ENCODE measurements at places on chromosomes 4 and X.
A peak's percentile ranks its signal among the peaks of the same experiment; 100 is the strongest.

- no peak for DNase-seq
Observed at GRCh38 chrX:129092242-129092641, 431.0 kb downstream of the SMARCA1 start.

- no peak for DNase-seq
Observed at GRCh38 chr4:7429069-7429416, 5.7 kb downstream of the PSAPL1 start.

DNA sequence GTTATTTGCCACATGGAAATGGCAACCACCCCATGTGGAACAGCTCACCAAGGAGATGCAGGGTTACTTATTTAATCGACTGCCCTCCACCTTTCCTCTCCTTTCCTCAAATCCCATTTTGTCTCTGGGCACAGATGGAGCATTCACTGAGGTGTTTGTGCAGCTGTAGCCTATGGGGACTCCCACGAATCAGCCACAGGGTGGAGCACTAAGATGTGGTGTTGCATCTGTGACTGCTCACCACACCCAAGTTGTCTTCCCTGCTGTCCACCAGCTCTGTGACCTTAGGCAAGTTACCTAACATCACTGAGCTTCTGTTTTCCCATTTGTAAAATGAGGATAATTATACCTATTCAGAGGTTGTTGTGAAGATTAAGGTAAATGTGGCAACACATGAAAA, 252.4 kb upstream of the CPEB2 start:
- no peak for DNase-seq

GRCh38 chr4:42371305-42372252, 25.7 kb upstream of the SHISA3 start:
- DNase-seq = no peak

- DNase-seq = no peak
Observed at GRCh38 chrX:84064164-84064563, 123.8 kb downstream of the RPS6KA6 start.

- peak; percentile 15 for DNase-seq
Observed at GRCh38 chr4:169410839-169411770, 140.3 kb upstream of the SH3RF1 start.

- no peak for DNase-seq
Observed at GRCh38 chr4:28317221-28317620, 1456.6 kb downstream of the STIM2 start.

- DNase-seq = no peak
Observed at GRCh38 chrX:66045894-66046293, 6.0 kb upstream of the VSIG4 start.

- no peak for DNase-seq
Observed at GRCh38 chr4:112771-113170, 11.5 kb upstream of the ZNF718 start.

GRCh38 chr4:163755013-163755412, 260.5 kb downstream of the TMA16 start:
- no peak for DNase-seq

DNA sequence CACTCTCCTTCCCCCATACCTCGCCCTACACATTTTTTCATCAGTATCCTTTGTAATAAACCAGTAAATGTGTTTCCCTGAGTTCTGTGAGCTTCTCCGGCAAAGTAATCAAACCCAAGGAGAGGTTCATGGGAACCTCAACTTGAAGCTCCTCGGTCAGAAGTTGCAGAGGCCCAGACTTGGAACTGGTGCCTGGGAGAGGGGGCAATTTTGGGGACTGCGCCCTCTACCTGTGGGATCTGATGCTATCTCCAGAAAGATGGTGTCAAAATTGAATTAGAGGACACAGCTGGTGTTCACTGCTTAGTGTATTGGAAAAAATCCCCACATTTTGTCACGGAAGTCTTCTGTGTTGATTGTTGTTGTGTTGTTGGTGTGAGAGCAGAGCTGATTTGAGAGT, 70.6 kb downstream of the ATP11C start:
- DNase-seq = no peak

- no peak for DNase-seq
Observed at GRCh38 chr4:25402521-25402920, 25.5 kb downstream of the ANAPC4 start.

- no peak for DNase-seq
Observed at GRCh38 chrX:38087594-38087993, 81.2 kb downstream of the SYTL5 start.

GRCh38 chr4:10963958-10964703, 279.6 kb upstream of the CLNK start:
- no peak for DNase-seq

- no peak for DNase-seq
Observed at GRCh38 chr4:8922481-8922880, 50.8 kb upstream of the HMX1 start.

GRCh38 chrX:132956421-132957210, 1.8 kb downstream of the HS6ST2 start:
- DNase-seq = no peak

DNA sequence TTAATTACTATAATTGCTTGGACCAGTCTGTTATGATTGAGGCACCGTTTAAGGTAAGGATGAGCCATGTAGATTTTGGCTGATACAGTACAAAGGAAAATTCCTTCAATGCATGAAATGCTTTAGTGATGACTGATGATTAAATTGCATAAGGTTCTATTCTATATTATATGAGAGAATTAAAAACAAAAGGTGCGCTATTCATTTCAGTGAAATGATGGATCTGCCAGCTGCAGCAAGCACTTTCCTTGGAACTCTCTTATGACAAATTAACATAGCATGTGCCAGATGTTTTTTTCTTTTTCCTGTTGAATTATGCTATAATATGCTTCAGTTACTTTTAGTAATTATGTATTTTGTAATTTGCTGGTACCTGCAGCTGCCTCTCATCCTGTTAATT, 98.5 kb downstream of the JADE1 start:
- no peak for DNase-seq

DNA sequence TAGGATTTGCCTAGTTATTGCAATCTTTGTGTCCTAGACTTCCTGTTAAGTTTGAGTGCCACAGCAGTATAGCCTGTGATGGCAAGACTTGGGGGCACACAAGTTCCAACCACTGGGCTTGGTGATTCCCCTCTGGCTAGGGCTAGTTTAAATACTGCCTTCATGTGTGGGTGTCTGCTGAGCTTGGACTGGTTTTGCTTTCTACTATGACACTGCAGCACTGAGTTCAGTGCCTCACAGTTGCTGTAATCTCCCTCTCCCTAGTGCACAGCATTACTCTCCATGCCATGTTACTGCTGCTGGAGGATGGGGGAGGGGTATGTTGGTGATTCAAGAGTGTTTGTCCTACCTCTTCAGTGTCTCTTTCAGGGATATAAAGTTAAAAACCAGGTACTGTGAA, 379.6 kb downstream of the IL15 start:
- no peak for DNase-seq

DNA sequence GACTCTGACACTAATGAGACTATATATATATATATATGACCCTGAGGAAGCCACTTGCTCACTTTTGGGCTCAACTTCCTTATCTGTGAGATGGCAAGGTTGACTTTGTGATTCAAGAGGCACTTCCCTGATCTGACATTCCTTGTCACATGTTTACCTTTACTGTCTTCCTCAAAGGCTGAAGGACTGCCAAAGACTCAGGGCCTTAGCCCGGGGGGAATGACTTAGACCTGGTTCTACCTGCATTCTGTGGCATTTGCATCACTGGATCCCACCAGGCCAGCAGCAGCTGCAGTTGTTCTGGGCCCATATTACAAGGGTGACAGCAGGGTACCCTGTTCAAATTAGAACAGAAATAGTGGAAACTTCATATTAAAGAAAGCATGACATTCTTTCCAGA, 3.1 kb upstream of the HS6ST2 start:
- DNase-seq = no peak

DNA sequence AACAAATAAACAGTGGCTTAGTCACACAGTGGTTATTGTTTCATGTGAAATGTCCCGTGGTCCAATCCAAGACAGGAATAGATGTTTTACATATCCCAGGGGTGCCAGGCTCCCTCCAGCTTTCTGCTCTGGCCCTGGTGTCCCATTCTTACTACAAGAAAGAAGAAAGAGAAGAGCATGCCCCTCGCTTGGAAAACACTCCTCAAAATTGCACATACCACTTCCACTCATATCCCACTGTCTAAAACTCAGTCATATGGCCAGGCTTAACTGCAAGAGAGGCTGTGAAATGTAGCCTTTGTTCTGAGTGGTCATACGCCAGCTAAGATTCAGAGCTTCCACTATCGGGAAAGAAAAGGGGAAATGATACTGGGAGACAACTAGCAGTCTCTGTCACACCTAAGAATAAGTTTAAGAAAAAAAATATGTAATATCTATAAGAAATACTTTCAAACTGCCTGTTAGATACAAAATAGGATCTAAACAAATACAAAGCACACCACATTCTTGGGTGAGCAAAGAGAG, 306.8 kb upstream of the FAM241A start:
- DNase-seq = no peak

GRCh38 chr4:55635741-55636655, at the start of gene NMU:
NMU (minus strand) TSS chr4:55636298; CDS start chr4:55636192, 106 bp downstream.
- peak; percentile 25 for DNase-seq

DNA sequence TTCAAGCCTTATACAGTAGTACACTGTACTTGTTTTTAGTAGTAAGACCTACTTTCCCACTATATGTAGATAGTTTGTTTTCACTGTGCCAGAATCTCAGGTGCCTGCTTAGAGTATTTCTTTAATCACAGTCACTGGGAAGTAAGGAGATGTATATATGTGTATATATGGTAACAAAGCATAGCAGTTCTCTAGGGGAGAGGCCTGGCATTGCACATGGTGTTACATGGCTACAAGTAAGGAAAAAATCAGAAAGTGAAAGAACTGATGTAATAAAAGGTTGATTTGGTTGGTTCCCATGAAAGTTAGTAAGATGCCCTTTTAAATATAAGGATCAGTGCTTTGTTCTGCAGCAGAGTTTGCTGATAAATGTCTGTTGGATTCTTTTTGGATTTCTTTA, 9.3 kb upstream of the DCK start:
- DNase-seq = no peak

- DNase-seq = peak; percentile 58
Observed at GRCh38 chrX:70755850-70756249, 152.7 kb downstream of the TEX11 start.

- no peak for DNase-seq
Observed at GRCh38 chr4:120291541-120291940, 224.9 kb upstream of the MAD2L1 start.

- DNase-seq = no peak
Observed at GRCh38 chr4:18197467-18197866, 175.9 kb upstream of the LCORL start.

- DNase-seq = peak; percentile 29
Observed at GRCh38 chr4:166091912-166092510, 219.0 kb downstream of the TLL1 start.

- DNase-seq = no peak
Observed at GRCh38 chrX:65990702-65991101, 49.2 kb downstream of the VSIG4 start.

- peak; percentile 6 for DNase-seq
Observed at GRCh38 chr4:1349359-1350168, 2.6 kb downstream of the UVSSA start.

- DNase-seq = no peak
Observed at GRCh38 chr4:89563431-89563830, 255.8 kb upstream of the GPRIN3 start.

DNA sequence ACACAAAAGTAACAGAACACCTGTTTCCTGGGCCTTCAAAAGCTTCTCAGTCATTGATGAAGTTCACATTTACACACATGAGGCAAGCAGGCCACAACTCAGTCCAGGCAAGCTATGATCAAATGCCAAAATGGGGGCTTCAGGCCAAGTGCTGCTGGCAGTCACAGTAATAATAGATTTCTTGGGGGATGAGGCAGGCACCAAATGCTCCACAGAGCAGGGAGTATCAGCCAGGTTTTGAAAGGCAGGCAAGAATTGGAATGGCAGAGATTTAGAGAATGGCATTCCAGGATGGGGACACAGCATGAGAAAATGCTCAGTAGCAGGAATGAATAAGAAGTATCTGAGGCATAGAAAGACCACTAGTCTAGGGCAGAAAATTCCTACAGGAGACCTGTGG, 52.8 kb downstream of the GRIA3 start:
- no peak for DNase-seq

GRCh38 chrX:148288451-148288850, 212.0 kb upstream of the AFF2 start:
- no peak for DNase-seq

DNA sequence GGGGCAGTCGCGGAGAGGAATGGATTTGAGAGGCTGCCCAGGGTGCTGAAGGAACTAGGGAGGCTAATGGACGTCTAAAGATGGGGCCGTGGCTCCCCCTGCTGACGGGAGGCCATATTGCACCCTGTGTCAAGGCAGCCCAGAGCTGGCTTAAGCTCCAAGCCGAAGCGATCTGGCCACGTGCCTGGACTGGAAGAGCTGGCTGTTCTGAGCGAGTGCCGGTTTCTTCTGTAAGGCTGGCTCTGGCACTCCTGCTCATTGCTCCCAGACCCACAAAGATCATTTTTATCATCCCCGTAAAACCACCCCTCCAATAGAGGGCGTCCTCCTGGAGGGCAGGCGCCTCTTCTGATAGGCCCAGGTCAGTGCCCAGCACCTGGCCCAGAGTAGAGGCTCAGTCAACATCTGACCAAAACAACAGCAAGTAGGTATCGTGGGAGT, 5.6 kb downstream of the PNCK start:
- peak; percentile 67 for DNase-seq

GRCh38 chrX:136049608-136050007, 64.4 kb downstream of the SLC9A6 start:
- DNase-seq = no peak

DNA sequence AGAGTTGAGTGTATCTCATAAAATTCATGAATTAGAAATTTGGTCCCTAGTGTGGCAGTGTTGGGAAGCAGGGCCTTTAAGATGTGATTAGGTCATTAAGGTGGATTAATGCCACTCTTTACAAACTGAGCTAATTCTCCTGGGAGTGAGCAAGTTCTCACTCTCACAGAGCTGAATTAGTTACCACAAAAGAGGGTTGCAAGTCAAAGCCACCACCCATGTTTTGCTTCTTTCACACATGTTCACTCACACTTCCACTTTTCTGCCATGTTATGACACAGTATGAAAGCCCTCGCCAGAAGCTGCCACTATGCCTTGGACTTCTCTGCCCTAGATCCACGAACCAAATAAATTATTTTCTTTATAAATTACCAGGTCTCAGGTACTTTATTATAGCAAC, 332.1 kb downstream of the ARAP2 start:
- no peak for DNase-seq

DNA sequence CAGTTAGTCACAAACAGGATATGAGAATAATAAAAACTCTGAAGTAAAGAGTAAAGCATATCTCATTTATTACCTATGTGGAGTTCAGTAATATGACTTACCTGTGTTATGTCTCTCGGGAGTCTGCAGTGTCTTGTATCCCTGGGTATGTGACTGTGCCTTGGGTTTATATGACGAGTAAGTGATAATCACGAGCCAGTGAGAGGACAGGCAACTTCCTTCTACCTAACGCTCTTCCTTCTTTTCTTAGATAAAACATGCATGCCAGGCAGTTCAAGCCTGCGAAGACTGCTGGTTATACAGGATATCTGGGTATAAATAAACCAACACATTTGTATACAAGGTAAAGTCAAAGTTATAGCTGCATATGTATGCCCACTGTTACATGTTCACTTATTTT, at the start of gene HPGDS:
HPGDS (minus strand) TSS at position 143 of the 400 bp plus-strand sequence. CDS start 8,207 bp downstream, outside the sequence.
- DNase-seq = no peak
